Myocyte (in vitro differentiated cells): ENCODE measurements at places on chromosomes 5 and 9. TPM values are rescaled to one million over a fixed set of nuclear protein-coding genes. Genes with fewer than 3 reads are reported as not detected.

- peak; percentile 15 for DNase-seq
These were observed 56.0 kb downstream of the ZFR start for GRCh38 chr5:32388432-32389129.

- DNase-seq: no peak
These were observed 76.6 kb downstream of the MAPKAP1 start for GRCh38 chr9:125630436-125630835.

DNA sequence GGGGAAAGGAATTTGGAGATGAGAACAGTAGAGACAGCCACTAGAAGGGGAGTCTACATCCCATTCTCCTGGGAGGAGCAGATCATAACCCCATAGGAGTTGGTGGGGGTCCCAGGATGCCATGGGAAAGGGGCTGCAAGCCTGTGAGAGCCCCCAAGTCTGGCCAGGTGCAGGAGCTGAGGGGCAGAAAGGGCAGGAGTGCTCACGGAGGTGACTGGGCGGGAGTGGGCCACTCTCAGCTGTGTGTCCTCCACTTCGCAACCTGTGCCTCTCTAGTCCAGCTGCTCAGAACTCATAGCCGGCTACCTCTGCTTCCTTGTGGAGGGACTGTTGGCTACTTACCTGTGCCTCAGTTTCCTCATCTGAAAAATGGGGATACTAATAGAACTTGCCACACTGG is 263.9 kb downstream of the FSTL4 start:
- no peak for DNase-seq

The FAM221B gene
- not detected in 2 replicates for total RNA-seq

- peak; percentile 50 for DNase-seq
These were observed 49.7 kb downstream of the AHRR start for GRCh38 chr5:370959-371810.

DNA sequence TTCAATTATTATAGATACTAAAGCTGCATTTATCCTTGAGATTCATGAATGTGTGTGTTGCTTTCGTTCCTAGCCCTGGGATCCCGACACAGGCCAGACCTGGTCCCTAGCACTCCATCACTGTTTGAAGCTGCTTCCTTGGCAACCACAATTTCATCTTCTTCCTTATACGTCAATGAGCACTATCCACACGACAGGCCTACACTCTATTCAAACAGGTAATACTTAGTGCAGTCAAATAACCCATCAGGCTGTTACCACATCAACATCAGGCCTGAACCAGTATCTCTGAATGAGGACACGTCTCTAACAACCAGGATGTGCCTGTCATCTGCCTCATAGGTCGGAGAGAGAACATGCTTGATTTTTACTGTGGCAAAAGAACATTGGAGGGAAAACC is 73.3 kb downstream of the PRKACG start:
- DNase-seq: no peak

DNA sequence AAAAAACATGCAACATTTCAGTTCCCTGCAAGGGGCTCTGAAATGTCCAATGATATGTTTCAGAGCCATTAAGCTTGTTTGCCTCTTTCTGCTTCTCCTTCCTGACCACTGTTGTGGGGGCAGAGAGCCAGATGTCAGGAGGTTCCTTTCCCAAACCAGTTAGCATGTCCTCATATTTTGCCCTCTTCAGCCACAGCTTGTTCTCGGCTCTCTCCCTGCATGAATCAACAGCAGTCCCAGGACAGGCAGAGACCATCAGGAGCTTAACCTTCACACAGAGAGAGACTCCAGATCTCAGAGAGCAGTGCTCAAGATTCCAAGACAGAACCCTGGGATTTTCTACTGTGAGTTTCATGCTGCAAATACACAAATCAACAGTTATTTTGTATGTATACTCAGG is 218.5 kb downstream of the COMMD10 start:
- DNase-seq: peak; percentile 8

- peak; percentile 31 for DNase-seq
These were observed 1.1 kb upstream of the SMC2 start for GRCh38 chr9:104092875-104093600.

DNA sequence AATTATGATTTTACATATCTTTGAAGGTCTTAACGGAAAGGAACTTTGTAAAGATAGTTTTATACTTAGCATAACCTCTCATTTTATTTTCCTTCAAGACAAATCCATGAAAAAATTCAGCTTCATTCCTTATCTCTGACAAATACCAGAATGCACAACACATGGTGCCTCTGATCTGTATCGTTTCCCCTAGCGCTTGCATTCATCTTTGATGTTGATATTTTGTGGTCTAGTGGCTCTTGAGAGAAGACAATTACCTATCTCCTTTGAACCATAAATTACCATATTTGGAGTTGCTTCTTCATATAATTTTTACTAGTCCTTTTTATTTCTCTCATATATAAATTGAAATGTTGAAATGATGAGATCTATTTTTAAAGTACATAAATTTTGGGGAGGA is 551.3 kb downstream of the PDE4D start:
- DNase-seq: no peak

DNA sequence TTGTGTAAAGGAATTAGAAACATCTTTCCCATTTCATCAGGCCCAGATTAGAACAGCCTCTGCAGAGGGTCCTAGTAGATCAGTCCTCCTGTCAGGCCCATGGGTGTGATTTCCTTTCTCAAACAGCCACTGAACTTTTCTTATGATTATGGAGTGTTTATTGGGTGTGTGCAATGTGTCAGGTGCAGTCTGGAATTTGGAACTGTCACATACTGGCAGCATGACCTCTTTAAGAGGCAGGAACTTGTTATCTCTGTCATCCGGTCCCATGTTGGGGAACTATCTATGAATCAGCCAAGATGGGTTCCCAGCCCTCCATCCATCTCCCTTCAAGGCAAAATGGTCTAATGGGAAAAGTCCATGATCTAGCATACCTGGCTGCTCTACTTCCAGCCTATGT is 11.6 kb upstream of the MEGF9 start:
- no peak for DNase-seq

- DNase-seq: no peak
These were observed 364.1 kb upstream of the RORB start for GRCh38 chr9:74132986-74133385.

- DNase-seq: peak; percentile 32
These were observed 27.7 kb upstream of the ZNF622 start for GRCh38 chr5:16493261-16493660.

GRCh38 chr9:136283291-136284235 is 20.3 kb downstream of the CCDC187 start:
- peak; percentile 84 for DNase-seq

The KLF4 gene
- total RNA-seq: 4.9 and 7.8 TPM in 2 replicates

DNA sequence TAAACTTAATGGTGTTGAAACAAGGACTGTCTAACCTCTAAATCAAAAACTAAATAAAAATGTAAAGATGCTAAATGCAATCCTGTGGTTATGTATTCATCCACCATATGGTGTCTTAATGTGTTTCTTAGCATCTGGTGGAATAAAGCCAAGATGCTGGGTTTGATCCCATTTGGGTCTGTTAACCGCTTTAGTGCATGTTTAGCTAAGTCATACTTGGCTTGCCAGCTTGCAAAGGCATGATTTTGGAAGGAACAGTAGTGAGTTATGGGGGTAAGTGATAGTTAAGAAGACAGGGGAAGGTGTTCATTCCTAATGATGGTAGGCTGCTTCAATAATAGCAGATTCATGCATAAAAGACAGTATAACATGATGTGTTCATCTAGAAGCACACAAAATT is 139.0 kb upstream of the SLC27A6 start:
- DNase-seq: no peak

DNA sequence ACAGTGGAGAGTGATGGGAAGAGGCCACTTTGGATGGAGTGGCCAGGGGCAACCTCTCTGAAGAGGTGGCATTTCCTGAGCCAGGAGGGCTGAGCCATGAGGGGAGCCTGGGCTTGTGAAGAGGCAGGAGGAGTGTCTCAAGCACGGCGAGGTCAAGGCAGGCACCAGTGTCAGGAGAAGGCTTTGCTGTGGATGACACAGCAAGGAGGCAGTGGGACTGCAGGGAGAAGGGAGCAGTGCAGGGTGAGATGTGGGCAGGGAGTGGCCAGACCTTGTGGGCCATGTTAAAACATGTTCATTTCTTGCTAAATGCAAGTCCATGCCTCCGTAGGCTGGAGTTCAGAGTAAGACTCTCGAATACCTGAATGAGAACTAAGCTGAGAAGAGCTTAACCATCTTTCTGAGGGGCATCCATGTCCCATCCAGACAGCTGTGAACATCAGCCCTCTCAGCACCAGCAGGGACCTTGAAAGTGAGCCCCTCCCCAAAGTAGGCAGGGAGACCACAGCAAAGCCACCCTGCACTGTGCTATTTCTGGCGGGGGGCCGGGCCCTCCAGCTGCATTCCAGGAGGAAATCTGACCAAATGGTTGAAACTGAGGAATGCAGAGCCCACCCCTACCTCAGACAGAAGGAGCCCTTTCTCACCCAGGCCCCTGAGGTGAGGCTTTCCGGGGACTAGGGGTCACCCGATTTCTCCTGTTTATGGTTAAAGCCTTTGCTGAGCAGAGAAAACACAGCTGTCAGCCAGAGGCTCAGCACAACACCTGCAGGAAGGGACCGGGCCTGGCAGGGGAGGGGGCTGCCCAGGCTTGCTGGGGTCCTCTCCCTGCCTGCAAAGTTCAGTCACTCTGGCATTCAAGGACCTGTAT is 16.1 kb upstream of the ARSI start:
- DNase-seq: no peak

DNA sequence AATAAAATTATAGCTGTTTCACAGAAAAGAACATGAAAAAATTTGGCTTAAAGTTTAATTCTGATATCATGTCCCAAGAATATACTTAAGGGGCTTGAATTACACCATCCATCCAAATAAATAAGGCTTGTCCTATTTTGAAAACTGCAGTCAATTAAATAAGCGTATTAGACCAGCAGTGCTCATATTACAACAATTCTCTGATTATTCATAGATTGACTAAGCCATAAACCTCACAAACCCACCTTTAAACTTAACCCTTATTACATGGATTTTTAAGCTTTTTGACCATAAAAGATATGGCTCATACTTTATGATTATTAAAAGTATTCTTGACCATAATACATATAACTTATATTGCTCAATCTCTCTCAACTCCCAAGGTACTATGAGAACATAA is 127.9 kb downstream of the ELAVL2 start:
- no peak for DNase-seq

GRCh38 chr5:19538607-19539006 is 449.4 kb downstream of the CDH18 start:
- no peak for DNase-seq

GRCh38 chr9:81113453-81114124 is 575.8 kb downstream of the TLE1 start:
- peak; percentile 38 for DNase-seq

DNA sequence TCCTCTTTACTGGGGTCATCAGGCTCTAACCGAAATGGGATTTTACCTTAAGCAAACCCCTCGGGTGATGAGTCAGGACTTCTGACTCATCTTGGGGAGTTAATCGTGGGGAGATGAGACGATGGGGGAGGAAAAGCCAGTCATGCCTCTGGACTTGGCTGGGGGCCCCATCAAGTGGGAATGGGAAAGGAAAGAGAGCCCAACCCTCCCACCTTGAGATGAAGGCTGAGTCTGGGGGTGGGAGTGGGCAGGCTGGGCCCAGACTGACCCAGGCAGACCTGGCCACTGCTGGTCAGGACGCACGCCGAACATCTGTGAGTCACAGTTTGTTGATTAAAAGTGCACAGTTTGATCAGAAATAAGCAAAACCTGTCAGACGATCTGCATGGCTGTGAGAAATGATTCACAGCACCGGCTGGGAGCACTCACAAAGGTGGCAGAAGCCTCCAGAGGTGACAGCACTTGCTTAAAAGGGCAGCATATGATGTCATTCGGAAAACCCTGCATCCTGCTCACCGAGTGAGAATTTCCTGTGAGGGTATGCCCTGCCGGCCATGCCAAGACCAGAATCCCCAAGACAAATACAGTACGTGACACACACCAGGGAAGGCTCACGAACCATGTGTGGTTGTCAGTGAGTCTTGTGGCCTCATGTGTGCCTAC is 50.0 kb upstream of the SLC25A51 start:
- DNase-seq: peak; percentile 98

DNA sequence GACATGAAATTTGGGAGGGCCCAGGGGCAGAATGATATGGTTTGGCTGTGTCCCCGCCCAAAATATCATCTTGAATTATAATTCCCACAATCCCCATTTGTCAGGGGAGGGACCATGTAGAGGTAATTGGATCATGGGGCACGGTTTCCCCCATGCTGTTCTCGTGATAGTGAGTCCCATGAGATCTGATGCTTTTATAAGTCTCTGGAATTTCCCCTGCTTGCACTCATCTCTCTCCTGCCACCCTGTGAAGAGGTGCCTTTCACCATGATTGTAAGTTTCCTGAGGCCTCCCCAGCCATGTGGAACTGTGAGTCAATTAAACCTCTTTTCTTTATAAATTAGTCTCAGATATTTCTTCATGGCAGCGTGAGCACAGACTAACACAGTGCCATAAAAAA is 11.3 kb downstream of the FBXO10 start:
- DNase-seq: no peak

The PCDHGA6 gene
- total RNA-seq: 0.88 and 1.8 TPM in 2 replicates

GRCh38 chr5:109700516-109701153 is 10.9 kb downstream of the MAN2A1 start:
- no peak for DNase-seq

GRCh38 chr5:11383506-11384095 is 520.6 kb downstream of the CTNND2 start:
- no peak for DNase-seq

DNA sequence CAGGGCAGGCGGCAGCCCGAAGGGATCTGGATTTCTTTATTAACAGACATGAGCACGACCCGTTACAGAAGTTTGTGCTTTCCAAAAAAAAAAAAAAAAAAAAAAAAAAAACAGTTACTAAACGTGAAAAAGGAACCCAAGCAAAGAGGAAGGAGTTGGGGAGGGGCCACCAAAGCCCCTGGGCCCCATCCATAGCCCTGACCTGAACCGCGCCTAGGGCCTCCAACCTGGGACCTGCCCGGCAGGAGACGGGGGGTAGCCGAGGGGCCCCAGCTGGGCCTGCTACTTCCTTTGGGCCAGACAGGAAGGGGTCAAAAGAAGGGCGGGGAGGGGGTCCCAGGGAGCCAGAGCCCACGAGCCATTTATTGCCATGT is 10.0 kb downstream of the PRR7 start:
- no peak for DNase-seq

The ACTBL2 gene
- total RNA-seq: not detected in 2 replicates

The SPATA6L gene
- total RNA-seq: 0.16 and 0.21 TPM in 2 replicates

The PAEP gene
- not detected in 2 replicates for total RNA-seq

- no peak for DNase-seq
These were observed 334.2 kb upstream of the CCNH start for GRCh38 chr5:87746891-87747377.

The FOXD4 gene
- 0.16 and 0.19 TPM in 2 replicates for total RNA-seq
